NCI-H2081 (cell line): ENCODE measurements at places on chromosomes 12 and 14.

DNA sequence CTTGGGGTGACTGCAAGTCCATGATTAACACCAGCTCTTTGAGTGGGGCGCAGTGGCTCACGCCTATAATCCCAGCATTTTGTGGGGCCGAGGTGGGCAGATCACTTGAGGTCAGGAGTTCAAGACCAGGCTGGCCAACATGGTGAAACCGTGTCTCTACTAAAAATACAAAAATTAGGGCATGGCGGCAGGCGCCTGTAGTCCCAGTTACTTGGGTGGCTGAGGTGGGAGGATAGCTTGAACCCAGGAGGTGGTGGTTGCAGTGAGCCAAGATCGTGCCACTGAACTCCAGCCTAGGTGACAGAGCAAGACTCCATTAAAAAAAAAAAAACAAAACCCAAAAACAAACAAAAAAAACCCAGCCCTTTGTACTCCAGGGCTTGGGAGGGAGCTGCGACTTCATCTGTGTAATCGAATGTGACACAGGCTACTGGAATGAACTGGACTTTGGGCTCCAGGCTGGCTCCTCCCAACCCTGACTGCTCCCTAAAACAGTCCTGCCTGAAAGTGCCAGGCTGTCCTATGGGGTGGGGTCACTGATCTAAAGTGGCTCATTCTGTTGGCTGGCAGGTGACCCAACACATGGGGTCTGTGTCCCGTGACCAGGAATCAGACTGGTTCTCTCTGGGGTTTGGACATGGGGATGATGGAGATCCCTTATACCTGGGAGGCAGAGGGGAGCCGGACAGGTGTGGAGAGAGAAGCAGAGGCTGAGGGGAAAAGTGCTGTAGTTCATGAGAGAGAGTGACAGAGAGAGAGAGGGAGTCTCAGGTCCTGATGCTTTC lies 9.3 kb upstream of the C12orf43 start:
- DNase-seq, result no peak

GRCh38 chr12:108722463-108722862 lies 8.9 kb downstream of the CORO1C start:
- no peak for DNase-seq

DNA sequence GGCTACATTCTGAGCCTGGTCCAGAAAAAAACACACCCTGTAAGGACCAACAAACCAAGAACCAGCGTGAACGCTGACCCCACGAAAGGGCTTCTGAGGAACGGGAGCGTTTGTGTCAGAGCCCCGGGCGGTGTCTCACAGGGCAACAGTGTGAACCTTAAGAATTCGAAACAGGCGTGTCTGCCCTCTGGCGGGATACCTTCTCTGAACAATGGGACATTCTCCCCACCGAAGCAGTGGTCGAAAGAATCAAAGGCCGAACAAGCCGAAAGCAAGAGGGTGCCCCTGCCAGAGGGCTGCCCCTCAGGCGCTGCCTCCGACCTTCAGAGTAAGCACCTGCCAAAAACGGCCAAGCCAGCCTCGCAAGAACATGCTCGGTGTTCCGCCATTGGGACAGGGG lies 7.9 kb downstream of the DACT1 start:
- no peak for DNase-seq

- no peak for DNase-seq
These were observed 14.6 kb upstream of the EEA1 start for GRCh38 chr12:92943482-92944250.

- DNase-seq, result no peak
These were observed 10.7 kb upstream of the TMBIM6 start for GRCh38 chr12:49730568-49731101.

- no peak for DNase-seq
These were observed 49.3 kb downstream of the DLK1 start for GRCh38 chr14:100775831-100776591.

DNA sequence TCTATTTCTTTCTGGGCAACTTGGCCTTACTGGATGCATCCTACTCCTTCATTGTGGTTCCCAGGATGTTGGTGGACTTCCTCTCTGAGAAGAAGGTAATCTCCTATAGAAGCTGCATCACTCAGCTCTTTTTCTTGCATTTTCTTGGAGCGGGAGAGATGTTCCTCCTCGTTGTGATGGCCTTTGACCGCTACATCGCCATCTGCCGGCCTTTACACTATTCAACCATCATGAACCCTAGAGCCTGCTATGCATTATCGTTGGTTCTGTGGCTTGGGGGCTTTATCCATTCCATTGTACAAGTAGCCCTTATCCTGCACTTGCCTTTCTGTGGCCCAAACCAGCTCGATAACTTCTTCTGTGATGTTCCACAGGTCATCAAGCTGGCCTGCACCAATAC lies 5.3 kb downstream of the OR4N5 start:
- no peak for DNase-seq

- no peak for DNase-seq
These were observed 68.8 kb downstream of the DRAM1 start for GRCh38 chr12:101946233-101946611.

GRCh38 chr12:21350975-21351374 lies 16.3 kb upstream of the SLCO1A2 start:
- DNase-seq, result peak; percentile 31

- no peak for DNase-seq
These were observed 290.8 kb downstream of the EMP1 start for GRCh38 chr12:13487326-13487725.

DNA sequence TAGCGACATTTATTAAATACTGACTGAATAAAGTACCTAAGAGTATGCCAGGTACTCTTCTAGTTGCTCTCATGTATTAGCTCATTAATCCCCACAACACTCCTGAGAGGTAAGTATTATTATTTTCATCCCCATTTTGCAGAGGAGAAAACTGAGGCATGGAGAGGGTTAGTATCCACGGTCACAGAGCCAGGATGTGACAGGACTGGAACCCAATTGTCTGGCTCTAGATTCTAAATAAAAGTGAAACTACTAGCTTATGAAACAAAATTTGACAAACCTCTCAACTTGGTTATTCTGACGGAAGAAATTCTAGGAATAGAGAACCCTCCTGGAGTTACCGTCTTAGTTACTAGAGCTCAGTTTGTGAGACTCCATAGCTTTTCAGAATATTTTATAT lies 112.2 kb downstream of the CHST11 start:
- no peak for DNase-seq

DNA sequence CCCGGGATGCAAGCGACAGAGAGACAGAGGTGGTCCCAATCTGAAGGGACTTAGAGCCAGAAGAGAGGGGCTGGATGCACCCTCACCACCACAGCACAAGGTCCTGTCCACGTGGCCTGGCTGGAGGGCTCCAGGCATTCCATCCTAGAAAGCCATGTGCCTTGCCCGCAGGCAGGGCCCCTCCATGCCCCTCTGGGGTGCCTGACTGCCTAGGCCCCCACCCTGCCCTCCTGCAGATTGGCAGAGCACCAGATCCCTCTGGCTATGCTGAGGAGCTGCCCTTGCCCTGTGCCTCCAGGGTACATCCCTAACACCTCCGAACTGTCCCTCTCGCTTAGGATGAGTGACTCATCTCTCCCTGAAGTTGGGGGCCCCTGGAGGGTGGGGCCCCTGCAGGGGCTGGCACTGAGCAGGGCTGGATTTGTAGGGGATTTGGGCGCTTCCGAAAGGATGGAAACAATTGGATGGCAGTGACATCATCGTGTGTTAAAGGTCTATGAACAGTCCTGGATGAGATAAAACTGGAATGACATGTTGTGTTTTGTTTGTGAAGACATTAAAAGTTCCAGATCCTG lies 50.9 kb downstream of the CHGA start:
- DNase-seq, result no peak

- DNase-seq, result no peak
These were observed 294.9 kb downstream of the ETNK1 start for GRCh38 chr12:22919883-22920282.

- no peak for DNase-seq
These were observed 113.7 kb downstream of the DUSP6 start for GRCh38 chr12:89238593-89238992.

DNA sequence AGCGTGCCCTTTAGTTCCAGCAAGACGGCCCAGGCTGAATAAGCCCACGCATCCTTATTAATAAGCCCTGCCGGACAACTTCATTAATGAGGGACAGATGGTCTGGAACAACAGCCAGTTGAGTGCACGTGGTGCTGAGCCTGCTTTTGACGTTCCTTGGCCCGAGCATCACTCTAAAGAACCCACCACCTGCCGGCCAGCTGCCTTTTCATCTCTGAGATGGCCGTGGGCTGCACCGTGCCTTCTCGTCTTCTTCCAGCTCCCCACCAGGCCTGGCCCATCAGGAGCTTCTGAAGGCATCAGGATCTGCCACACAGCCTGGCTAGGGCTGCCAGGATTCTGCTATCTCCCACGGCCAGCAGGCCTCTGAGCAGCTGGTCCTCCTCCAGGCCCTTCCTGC lies 80.0 kb downstream of the AACS start:
- no peak for DNase-seq

DNA sequence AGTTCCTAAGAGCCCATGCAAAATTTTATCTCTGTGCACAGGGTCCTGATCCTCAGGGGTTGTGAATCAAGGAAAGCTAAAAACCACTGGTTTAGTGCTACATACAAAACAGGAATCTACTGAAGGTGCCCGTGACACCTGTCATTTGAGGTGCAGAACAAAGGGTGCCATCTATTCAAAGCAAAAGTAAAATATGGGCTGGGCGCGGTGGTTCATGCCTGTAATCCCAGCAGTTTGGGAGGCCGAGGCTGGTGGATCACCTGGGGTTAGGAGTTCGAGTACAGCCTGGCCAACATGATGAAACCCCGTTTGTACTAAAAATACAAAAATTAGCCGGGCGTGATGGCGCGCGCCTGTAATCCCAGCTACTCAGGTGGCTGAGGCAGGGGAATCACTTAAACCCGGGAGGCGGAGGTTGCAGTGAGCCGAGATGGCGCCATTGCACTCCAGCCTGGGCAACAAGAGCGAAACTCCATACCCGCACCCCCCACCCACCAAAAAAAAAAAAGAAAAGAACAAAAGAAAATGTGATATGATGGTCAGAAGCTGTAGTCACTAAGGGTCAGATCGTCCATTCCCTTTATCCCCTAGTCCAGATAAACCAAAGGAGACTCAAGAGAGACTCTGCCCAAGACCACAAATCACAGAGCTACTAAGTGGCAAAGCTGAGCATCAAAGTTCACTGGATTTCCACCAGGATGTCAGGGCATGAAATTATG lies 3.4 kb downstream of the PPTC7 start:
- DNase-seq, result no peak

- no peak for DNase-seq
These were observed 97.6 kb upstream of the SLC38A2 start for GRCh38 chr12:46470036-46470627.

- no peak for DNase-seq
These were observed 148.7 kb upstream of the KRR1 start for GRCh38 chr12:75660107-75660530.
